Frontal cortex (tissue), 4 donors: ENCODE measurements at places on chromosomes 3 and 15. TPM values are rescaled to one million over a fixed set of nuclear protein-coding genes. Genes with fewer than 3 reads are reported as not detected.

DNA sequence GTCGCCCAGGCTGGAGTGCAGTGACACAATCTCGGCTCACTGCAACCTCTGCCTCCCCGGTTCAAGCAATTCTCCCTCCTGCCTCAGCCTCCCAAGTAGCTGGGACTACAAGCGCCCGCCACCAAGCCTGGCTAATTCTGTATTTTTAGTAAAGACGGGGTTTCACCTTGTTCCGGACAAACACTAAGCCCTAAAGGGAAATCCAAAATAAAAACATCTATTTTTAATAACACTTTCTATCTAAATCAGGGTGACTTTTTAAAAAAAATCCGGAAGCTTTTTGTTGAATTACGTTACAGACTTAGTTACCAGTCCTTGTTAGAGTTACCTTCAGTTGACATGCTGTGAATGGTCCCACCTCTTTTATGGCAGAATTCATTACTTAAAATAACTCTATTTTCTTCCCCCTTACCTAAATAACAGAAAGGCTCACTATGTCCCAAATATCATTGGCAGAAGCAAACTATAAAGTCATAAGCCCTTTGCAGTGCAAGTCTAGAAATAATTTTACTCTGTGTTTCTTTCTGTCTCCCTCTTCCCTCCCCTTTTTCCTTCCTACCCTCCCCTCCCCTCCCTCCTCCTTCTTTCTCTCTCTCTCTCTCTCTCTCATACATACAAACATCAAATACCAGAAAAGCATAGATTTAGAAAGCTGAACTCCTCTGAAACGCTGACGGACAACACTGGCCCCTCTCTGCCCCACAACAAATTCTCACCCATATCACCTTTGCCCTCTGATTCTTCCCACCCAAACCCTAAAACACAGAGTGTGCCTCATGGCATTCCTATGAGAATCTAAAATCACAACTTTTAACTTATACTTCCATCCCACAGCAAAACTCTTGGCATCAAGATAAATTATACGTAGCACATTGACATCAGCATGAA is 18.3 kb downstream of the THBS1 start:
- DNase-seq: no peak

- DNase-seq: no peak
Measured at GRCh38 chr15:51075826-51076523, 18.7 kb downstream of the TNFAIP8L3 start.

- no peak for DNase-seq
Measured at GRCh38 chr3:139954146-139954860, 19.3 kb downstream of the CLSTN2 start.

The DCP1A gene
- 9.4 TPM for total RNA-seq

DNA sequence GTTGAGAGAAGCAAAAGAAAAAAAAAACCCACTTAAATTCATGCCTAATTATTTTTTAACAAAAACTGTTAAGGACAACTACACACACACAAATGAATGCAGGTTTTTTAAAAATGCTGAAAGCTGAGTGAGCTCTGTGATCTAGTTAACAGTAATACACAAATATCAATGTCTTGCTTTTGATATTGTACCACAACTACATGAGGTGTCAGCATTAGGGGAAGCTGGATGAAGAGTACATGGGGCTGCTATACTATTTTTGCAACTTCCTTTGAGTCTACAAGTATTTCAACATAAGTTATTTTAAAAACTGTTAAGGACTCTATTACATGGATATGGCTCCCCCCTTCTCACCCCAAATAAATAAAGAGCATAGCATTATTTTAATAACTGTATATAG is 44.7 kb downstream of the SUCLG2 start:
- DNase-seq: no peak

- DNase-seq: no peak
Measured at GRCh38 chr15:39279311-39279710, 301.6 kb upstream of the THBS1 start.

- DNase-seq: no peak
Measured at GRCh38 chr3:181457190-181457589, 254.5 kb upstream of the SOX2 start.

The UBP1 gene
- total RNA-seq: 84.8 TPM

GRCh38 chr15:74631408-74631807 is 15.8 kb downstream of the CLK3 start:
- no peak for DNase-seq

The CAMK2N2 gene
- total RNA-seq: 4.5 TPM

DNA sequence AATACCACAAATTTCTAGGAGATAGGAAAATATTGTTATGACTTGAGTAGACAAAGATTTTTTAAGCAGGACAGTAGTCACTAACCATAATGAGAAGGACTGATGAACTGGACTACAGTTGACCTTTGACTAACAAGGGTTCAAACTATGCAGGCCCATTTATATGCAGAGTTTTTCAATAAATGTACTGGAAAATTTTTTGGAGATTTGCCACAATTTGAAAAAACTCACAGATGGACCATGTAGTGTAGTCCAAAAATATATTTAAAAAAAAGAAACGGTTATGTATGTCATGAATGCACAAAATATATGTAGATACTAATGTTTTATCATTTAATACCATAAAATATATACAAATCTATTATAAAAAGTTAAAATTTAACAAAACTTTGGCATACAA is 151.8 kb downstream of the LRRN1 start:
- DNase-seq: no peak

DNA sequence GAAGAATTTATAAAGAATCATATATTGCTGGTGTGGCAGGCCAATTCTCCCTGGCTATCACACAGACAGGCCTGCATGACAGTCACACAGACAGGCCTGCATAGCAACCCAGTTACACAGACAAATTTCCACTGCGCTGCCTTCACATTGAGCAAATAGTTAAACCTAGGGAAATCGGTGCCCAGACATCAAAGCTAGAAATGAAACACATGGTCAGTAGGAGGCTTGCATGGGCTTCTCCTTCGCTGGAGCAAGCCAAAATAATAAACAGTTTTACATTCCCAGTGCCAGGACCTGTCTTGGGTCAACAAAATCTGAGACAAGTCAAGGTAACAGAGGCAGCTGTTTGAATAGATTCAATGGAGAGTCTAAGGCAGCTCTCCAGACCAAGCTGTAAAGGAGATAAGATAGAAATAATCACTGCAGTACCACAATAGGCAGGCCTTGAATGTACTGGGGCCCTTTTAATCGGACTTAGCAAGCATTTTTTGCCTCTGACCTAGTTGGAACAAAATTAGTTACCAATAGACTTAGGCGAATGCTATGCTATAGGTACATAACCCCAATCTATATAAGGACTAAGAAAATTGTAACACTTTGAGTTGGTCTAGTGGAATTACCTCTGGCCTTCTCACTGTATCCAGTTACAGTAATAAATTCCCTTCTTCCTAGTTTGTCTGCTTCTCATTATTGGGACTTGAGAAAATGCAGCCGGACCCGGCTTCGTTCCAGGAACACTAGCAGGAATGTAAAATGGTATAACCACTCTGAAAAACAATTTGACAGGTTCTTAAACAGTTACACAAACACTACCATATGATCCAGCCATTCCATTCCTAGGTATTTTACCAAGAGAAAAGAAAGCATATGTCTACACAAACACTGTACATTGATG is 274.7 kb upstream of the UBE2E2 start:
- DNase-seq: no peak

The EIF3J gene
- 63.6 TPM for total RNA-seq

GRCh38 chr3:189038773-189039745 is 132.7 kb upstream of the TPRG1 start:
- DNase-seq: no peak

GRCh38 chr15:41894791-41895463 is 1.1 kb upstream of the SPTBN5 start:
- peak; percentile 83 for DNase-seq

- no peak for DNase-seq
Measured at GRCh38 chr3:171328419-171329082, 131.7 kb downstream of the TNIK start.

DNA sequence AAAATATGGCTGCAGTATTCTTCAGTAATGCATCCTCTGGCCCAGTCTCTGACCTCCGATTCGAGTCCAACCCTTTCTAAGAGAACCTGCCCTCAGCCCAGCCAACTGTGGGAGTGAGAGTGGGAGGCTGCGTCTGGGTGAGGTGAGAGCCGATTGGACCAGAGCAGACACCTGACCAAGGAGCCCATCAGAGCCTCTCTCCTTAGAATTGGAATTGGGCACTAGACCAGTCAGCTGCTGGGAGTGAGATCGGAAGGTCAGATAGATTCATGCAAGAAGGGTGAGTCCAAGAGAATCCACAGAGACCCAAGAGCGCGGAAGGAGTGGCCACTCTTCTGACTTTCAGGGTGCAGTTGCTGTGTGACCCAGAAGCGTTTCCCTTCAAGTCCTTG is 10.2 kb downstream of the RASL12 start:
- no peak for DNase-seq

DNA sequence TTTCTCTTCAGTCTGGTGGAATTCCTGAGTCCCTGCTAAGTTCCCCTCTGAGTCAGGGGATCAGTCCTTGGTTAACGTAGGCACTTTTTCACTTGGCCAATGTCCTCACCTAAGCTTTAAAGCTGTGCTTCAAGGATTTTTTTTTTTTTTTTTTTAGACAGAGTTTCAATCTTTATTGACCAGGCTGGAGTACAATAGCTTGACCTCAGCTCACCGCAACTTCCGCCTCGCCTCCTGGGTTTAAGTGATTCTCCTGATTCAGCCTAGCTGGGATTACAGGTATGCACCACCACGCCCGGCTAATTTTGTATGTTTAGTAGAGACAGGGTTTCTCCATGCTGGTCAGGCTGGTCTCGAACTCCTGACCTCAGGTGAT is 220.3 kb downstream of the STT3B start:
- DNase-seq: no peak

DNA sequence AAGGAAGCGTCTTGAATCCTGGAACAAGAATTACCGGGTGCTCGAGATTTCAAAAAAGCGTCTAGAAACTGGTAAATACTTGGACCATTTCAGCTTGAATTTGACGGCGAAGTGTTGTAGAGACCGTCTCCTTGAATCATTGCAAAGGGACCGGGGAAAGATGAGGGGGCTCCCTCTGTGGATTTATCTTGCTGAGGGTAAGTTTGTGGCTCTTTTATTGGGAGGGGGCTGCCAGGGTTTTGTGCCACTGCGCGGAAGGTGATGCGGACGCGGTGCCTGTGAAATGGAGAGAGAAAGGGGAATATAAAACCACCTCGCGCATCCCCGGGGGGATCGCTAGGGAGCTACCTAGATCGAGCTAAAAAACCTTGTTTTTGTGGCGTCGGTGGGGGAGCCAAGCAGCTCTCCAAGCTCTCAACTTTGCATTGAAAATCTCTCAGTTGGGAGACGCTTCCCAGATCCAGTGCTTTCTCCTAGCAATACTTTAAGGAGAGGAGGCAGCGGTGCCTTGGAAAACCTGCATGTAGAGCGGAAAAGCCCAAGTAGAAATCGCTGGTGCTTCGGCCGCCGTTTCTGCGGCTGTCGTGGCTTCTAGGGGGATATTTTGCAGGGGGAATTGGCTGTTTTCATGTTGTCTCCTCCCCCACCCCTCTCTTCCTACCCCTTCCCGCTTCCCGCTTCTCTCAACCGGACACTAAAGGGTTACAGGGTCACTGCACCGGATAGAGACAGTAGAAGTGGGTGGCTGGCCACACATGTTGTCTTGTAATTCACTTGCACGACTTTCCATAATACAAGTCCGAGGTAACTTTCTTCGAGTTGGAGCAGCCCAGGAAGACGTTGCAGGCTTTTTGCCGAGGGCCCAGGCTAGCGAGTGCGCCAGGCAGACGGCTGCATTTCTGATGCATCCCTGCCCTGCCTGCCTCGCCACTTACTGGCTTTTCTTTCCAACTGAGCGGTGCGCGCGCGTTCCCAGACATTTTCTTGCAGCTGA is 187.6 kb downstream of the NLGN1 start:
- DNase-seq: peak; percentile 3

DNA sequence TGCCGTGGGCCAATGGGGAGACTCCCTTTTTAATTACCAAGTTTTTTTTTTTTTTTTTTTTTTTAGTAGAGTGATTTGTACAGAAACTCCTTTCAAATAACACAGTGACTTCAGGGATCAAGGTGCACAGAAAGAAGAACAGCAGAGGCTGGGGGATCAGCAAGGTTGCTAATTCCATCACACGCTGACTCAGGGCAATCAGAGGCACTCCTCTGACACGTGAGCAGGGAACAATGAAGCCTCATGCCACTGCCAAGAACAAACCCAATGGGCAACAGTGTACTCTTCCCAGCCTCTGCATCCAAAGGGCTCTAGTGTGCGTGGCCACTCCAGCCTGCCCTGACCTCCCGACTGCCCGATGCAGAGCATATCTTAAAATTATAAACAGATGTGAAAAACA is 186.7 kb upstream of the WNT5A start:
- no peak for DNase-seq

The ERC2 gene
- 77.9 TPM for total RNA-seq

- DNase-seq: no peak
Measured at GRCh38 chr3:13547591-13548371, 1.1 kb upstream of the FBLN2 start.

The UCN2 gene
- total RNA-seq: not detected

DNA sequence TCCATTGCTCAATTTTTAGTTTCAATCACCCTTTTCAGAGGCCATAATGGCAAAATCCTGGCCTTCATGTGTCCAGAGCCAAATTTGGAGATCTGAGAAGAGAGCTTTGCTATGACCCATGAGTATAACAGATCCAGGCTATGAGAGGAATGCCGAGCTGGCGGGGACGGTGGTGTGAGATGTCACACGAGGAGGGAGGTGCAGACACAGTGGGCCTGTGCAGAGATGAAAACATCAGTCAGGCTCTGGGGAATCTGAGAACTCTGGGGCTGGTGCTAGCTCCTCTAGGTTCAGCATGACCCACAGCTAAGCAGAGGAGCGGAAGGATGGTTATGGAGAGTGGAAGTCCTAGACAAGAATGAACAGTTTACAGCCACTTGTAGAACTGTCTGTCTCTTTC is 398.3 kb upstream of the ATP10A start:
- no peak for DNase-seq

- DNase-seq: no peak
Measured at GRCh38 chr3:70890020-70890394, 577.6 kb upstream of the MDFIC2 start.

GRCh38 chr3:66501483-66502244 is 842 bp upstream of the LRIG1 start:
- no peak for DNase-seq

GRCh38 chr15:86355361-86355760 is 275.7 kb downstream of the AGBL1 start:
- DNase-seq: no peak

DNA sequence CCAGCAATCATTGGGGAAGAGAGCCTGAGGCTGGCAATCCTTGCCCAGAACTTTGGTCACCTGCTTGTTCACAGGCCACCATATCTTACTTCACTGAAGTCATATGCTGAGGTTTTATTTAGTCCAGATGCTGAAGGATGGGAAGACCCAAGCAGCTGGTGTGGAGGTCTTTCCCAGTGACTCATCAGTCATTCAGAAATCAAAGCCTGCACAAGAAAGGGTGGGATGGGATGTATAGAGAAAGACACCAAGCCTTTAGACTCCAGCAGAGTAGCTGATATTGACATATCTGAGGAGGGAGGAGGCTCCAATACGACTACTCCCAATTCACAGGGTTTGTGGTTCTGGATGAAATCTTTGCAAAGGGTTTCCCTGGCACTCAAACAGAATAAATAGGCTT is 13.0 kb upstream of the PHLDB2 start:
- no peak for DNase-seq
